D341Med (cell line): ENCODE measurements at places on chromosomes 5 and 9.

DNA sequence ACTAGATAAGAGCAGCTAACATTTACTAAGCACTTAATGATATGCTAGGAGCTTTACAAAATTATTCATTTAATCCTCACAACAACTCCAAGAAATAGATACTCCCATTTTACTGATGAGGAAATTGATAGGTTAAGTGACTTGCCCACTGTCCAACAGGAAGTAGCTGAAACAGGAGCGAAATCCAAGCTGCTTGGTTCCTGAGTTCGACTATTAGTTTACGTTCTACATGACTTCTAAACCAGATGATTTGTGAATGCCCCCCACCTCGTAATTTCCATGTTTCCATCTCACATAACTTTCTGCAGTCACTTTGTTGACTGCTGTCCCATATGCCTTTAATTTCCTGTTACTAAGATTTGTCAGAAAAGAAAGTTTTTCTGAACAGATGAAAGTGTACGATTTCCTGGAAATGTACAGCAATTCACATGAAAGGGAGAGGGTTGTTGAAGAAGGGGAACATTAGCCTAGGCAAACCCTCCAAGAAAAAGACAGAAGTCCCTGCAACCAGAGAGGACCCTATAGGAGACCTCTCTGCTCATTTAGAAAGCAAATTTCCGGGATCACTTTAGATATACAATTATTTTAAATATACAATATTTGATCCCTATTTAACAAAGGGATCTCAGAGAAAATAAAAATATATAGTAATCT, 279.1 kb upstream of the EFNA5 start:
- no peak for DNase-seq

- no peak for DNase-seq
Observed at GRCh38 chr5:174843263-174844250, 119.2 kb downstream of the MSX2 start.

DNA sequence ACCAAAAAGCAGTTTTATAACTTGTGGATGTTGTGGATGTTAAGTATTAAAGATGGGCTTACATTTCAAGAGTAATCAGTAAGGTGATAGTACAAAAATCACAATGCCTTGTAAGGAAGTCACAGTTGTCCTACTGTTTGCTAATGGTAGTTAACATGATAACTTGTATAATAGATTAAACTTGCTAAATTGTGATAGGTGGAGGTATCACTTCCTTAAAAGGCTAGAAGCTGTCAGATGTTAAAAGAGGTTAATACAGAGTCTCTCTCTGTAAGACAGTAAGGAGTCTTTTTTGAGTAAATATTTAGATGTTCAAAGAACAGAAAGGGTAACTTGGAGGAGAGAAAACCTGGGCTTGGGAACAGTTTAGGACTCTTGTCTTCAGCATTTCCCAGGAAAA, 14.2 kb upstream of the MACIR start:
- DNase-seq: no peak

DNA sequence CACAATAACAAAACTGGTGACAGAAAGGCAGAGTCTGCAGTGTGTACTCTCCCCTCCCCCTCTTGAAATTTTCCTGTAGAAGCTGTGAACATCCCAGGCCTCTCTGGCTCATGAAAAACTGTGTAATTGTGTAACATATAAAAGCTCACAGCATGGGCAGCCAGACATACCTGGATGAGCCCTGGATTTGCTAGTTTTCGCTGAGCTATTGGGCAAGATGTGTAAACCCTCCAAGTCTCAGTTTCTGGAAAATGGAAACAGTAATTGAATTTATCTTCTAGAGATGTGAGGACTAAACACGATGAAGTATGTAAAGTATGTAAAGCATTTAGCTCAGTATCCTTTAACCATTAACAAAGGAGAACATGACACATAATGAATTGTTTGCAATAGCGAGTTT, 143.2 kb upstream of the ANKH start:
- DNase-seq: no peak

- no peak for DNase-seq
Observed at GRCh38 chr5:95175106-95175505, 109.8 kb downstream of the MCTP1 start.
